ENCODE measurements at places on chromosomes 1 and 21.

DNA sequence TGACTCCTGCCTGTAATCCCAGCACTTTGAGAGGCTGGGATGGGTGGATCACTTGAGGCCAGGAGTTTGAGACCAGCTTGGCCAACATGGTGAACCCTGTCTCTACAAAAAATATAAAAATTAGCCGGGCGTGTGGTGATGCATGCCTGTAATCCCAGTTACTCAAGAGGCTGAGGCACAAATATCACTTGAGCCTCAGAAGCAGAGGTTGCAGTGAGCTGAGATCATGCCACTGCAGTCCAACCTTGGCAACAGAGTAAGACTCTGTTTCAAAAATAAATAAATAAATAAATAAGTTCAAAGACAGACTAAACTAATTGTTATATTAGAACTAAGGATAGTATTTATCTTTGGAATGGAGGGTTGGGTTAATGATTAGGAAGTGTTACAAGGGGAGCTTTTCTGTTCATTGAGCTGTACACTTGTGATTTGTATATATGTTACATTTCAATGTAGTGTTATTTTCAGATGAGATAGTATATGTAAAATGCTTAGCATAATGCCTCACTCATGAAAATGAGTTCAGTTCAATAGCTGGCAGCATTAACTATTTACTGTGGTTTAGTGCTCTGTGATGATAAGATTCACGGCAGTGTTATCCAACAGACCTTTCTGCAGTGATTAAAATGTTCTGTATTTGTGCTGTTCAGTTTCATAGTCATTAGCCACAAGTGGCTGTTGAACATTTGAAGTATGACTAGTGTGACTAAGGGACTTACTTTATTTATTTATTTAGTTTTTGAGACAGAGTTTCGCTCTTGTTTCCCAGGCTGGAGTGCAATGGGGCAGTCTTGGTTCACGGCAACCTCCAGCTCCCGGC lies 47.7 kb downstream of the OSBPL9 start:
- no peak for DNase-seq

GRCh38 chr1:174052621-174053020 lies 30.5 kb upstream of the RC3H1 start:
- DNase-seq: no peak

DNA sequence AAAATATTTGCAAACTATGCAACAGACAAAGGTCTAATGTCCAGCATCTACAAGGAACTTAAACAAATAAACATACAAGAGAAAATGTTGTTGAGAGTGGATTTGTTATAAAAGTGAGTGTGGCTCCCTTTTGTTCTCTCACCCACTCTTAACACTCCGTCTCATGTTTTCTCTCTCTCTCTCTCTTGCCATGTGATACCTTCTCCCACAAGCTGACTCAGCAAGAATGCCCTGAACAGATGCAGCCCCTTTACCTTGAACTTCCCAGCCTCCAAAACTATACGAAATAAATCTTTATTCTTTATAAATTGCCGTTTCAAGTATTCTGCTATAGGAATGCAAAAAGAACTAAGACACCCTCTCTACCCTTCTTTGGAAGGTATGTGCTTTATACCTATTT lies 234.1 kb downstream of the ADGRL2 start:
- DNase-seq: no peak

- DNase-seq: no peak
Measured at GRCh38 chr21:25385911-25386474, 221.3 kb downstream of the MRPL39 start.

GRCh38 chr1:179253286-179253972 lies 24.0 kb upstream of the ABL2 start:
- no peak for DNase-seq

DNA sequence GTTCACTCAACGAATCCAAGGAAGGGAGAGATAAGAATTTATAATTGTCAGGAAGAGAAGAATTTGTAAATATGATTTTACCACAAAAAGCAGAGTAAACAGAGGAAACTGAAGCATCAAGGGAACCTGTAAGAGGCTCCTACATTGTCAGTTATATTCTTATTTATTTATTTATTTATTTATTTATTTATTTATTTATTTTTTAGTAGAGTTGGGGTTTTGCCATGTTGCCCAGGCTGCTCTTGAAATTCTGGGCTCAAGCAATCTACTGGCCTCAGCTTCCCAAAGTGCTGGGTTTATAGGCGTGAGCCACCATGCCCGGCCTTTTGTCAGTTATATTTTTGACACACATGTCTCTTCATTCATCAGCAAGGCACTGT lies 47.1 kb downstream of the FCRL3 start:
- DNase-seq: no peak

- no peak for DNase-seq
Measured at GRCh38 chr1:240801442-240801841, 189.5 kb upstream of the GREM2 start.

DNA sequence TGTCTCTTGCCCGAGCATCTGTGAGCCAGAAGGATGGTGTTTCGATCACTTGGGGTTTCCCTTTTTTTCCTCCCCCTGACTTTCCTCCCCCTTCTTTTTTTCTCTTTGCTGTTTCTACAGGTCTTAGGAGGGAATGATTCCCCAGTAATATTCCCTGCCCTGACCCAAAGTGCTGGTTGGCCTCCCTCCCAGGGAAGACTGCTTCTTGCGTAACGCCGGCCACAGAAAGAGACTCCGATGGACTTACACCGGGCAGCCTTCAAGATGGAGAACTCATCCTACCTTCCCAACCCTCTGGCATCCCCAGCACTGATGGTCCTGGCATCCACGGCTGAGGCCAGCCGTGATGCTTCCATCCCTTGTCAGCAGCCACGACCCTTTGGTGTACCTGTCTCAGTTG lies 6.8 kb downstream of the RNF220 start:
- DNase-seq: no peak

DNA sequence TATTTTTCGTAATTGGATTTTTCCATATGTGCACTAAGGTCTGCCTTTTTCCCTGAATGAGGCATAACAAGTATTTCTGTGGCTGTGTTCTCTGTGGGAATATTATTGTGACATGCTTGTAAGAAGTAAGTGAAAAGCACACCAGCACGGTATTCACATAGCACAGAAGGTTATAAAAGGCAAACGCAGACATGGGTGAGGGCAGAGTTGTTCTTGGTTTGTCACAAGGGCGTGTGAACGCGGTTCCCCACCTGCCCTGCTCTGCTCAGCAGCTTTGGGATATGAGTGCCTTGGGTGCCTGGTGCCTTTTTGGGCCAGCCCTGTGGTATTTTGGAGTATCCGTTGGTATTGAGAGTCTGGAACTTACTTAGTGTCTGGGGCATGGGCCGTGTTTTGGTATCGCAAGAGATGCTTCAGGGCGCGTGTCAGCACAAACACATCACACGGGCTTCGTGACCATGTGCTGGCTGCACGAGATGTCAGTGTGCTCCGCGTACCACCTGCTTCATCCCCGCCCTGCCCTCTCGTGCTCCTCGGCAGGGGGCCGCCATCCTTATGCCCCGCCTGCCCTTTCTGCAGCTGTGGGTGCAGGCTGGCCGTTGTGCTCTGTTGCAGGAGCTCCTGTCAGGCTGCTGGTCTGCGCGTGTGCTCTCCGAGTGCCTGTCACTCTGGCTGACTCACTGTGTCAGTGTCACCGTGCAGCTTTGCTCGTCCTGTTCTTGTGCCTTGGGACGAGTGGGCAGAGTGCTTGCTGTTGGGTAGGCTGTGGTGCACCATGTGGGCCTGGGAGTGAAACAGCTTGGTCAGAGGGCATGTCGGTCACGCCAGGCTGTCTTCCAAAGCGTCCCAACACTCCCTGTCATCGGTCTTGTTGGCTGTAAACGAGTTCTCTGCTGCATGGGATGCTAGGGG lies 15.0 kb downstream of the SKI start:
- no peak for DNase-seq

DNA sequence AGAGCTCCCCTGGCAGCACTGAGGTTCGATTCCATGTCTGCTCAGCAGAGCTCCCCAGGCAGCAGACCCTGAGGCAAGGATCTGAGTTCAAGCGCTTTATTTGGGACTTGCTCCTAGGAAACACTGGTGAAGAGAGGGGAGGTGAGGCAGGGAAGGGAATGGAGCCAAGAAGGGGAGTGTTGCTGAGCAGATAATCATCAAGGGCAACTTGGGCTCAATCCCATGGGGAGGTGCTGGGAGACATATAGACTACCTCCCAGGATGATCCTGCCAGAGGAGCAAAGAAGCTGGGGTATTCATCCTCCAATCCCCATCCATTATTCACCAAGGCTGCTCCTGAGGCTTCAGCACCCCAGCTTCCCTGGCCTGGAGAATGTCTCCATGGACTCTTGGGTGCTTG lies 47.0 kb downstream of the GRIK3 start:
- DNase-seq: no peak

DNA sequence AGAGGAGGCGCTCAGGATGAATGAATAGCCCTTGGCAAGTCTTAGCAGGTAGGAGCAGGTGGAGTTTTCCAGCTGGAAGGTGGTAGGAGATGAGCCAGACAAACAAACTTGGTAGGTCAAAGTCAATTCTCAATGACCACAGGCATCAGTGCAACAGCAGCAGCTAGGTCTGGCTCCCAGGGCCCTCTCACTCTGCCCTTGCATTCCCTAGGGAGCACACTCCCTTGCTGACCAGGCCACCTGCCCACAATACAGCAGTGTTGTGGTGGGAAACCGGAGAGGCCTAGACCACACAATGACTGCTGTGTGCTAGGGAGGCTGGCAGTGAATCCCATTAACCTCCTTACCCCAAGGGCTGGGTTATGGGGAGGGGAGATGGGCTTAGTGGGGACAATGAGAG lies 13.0 kb upstream of the PAQR6 start:
- no peak for DNase-seq

DNA sequence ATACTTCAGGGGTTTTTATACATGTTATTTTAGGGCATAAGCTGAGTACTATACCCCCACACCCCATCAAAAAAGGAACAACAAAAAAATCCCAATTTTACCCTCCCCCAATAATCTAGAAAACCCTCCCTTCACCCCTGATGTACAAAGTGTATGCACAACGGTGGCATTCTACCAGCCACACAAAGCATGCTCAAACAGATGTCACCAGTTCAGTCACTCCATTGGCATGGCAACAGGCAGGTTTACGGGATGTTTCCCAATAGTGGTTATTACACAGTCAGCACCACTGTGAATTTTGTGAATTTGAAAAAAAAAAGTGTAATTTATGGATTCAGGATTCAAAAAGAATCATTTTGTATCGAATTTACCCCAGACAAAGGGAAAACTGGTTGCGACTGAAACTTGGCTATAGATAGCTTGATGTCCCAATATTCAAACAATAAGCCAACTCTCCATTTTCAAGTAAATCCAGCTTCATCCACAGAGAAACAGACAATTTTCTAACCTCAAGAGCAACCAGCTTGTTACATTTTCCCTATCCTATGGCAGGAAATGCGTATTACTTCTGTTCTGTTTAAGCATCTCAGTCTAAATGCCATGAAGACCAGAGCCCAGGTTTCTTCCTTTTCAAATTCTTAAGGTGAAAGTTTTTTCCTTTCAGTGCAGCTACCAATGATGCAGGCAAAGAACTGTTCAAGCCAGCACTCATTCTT lies 34.0 kb upstream of the SLC45A3 start:
- no peak for DNase-seq

DNA sequence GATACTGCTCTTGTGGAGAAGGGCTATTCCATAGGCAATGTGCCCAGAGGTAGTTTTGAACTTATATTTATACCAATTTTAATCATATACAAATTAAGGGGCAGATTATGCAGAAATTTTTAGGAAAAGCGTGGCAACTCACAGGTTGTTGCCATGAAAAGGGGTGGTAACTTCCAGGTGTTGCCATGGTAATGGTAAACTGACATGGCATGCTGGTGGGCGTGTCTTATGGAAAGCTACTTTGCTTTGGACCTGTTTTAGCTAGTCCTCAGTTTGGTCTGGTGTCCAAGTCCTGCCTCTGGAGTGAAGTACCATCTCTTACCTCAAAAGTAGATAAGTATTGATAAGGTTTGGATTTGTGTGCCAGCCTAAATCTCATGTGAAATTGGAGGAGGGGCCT lies 7.9 kb upstream of the IL23R start:
- DNase-seq: no peak

DNA sequence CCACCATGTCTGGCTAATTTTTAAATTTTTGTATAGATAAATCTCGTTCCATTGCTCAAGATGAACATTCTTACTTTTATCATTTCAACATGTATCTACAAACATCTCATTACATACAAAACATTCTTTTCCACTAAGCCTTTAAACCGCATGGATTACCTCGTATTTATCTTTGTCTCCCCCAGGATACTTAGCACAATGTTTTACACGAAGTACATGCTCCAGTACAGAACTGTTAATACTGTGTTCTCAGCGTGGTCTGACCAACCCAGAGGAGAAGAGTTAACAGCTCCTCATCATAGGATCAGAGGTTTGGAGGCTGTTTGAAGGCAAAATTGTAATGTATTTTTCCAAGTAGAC lies 7.4 kb downstream of the PIK3C2B start:
- DNase-seq: no peak

DNA sequence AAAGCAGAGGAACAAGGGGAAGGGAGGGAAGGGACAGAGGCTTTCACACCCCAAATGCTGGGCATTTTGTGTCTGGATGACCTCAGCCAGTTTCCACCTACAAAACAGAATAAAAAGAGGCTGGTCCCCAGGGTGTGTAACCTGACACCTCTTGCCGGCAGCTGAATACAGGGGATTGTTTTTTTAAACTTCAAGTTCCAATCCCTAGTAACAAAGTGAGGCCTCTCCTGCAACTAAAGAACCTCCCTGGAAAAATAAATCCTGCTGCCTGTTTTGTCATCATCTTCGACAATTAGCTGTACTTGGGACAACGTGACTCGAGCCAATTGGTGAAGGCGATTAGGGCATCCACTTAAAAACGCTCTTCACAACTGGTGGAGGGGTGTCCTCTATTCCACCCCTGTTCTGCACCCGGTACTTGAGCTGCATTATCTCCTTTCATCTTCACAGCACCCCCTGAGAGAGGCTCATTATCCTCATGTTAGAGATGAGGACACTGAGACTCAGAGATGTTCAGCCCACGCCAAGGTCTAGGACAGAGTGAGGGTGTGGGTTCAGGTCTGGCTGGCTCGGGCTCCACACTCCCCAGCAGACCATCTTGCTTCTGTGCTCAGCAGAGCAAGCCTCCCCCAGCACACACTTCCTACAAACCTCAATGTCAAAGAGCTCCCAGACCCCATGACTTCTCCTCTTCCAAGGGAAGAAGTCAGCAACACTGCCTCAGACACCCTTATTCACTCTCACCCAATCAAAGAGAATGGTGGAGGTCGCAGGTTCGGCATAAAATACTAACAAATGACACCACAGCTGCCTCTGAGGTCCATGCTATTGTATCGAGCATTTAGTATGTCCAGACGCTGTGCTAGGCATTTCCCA lies 15.2 kb downstream of the ITPKB start:
- no peak for DNase-seq

DNA sequence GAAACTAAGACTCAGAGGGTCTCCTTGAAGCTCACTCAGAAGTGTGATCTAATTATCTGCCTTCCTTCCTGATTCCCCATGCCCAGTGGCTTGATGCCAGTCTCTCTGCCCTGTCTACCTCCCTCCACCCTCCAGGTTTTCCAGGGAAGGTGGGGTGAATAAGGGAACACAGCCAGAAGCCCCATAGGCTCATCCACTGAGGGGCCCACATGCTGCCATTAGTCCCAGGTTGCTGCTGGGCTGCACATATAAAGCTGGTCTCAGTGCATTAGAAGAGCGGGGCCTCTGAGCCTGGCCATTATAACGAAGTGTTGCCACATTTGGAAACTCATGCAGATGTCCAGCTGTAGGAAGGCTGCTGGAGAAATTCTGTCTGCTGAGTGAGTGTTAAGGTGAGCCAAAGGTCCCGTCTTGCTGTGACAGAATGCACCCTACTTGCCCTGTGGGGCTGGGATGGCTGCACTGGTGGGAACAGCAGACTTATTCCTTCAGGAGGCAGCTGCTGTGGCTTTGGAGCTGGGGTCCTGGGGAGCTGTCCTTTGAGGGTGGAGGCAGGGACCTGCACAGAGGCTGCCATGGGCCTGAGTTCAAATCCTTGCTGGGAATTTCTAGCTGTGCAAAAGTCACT lies 2.9 kb downstream of the ADORA1 start:
- no peak for DNase-seq

Data from activated T-cell treated with anti-CD3 and anti-CD28 coated beads, Interleukin-2, amount 50 U/mL, for 1 hour (primary cell).